Activated T-cell treated with anti-CD3 and anti-CD28 coated beads, Interleukin-2, amount 50 U/mL, for 72 hours (primary cell): ENCODE measurements at places on chromosomes 3 and 15. TPM values are rescaled to one million over a fixed set of nuclear protein-coding genes. Genes with fewer than 3 reads are reported as not detected.

- H3K36me3 ChIP-seq: no peaks in the 10 kb centered on the region
- no peak overlapping the region for H3K4me3 ChIP-seq
- no peak for DNase-seq
- H3K4me1 ChIP-seq: peaks cover 11% of the 10 kb centered on the region
- H3K27me3 ChIP-seq: no peaks in the 10 kb centered on the region
Measured at GRCh38 chr15:100096248-100096600, 245.6 kb downstream of the ADAMTS17 start.

- H3K4me1 ChIP-seq: no peaks in the 10 kb centered on the region
- H3K27ac ChIP-seq: no peak overlapping the region
- no peaks in the 10 kb centered on the region for H3K36me3 ChIP-seq
- H3K4me3 ChIP-seq: no peak overlapping the region
- DNase-seq: no peak
- no peaks in the 10 kb centered on the region for H3K27me3 ChIP-seq
Measured at GRCh38 chr3:73549051-73549600, 75.6 kb downstream of the PDZRN3 start.

DNA sequence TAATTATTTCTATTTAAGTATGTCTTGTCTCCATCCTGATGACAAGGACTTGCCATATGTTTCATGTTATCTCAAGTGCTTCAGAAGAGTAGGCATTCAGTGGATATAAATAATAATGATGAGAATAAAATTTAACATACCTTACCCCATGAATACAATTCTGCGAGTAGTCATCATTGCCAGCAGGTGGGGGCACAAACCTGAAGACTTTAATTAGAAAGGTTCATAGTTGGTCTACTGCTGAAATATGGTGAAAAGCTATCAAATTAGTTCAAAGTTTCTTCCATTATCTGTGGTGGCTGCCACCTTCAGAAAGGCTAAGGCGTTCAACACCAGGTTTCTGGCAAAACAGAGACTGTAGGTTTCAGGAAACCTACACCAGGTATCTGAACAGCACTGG, 100.9 kb downstream of the P3H2 start:
- DNase-seq: no peak
- H3K4me1 ChIP-seq: no peaks in the 10 kb centered on the region
- no peak overlapping the region for H3K4me3 ChIP-seq
- H3K36me3 ChIP-seq: no peaks in the 10 kb centered on the region
- H3K27me3 ChIP-seq: peaks cover 18% of the 10 kb centered on the region

- DNase-seq: no peak
- H3K36me3 ChIP-seq: peaks cover 2% of the 10 kb centered on the region
- H3K27ac ChIP-seq: no peak overlapping the region
- H3K4me3 ChIP-seq: no peak overlapping the region
Measured at GRCh38 chr15:85520650-85521049, 140.2 kb downstream of the AKAP13 start.

GRCh38 chr15:101063891-101064794, 145.0 kb downstream of the LRRK1 start:
- no peak overlapping the region for H3K27ac ChIP-seq
- H3K27me3 ChIP-seq: no peaks in the 10 kb centered on the region
- H3K4me1 ChIP-seq: no peaks in the 10 kb centered on the region
- H3K4me3 ChIP-seq: no peak overlapping the region
- no peak for DNase-seq
- H3K36me3 ChIP-seq: no peaks in the 10 kb centered on the region

- H3K36me3 ChIP-seq: no peaks in the 10 kb centered on the region
- no peaks in the 10 kb centered on the region for H3K27me3 ChIP-seq
- peaks cover 15% of the 10 kb centered on the region for H3K4me1 ChIP-seq
- no peak overlapping the region for H3K27ac ChIP-seq
- DNase-seq: peak; percentile 75
Measured at GRCh38 chr15:74053941-74054529, 28.3 kb downstream of the GOLGA6A start.

DNA sequence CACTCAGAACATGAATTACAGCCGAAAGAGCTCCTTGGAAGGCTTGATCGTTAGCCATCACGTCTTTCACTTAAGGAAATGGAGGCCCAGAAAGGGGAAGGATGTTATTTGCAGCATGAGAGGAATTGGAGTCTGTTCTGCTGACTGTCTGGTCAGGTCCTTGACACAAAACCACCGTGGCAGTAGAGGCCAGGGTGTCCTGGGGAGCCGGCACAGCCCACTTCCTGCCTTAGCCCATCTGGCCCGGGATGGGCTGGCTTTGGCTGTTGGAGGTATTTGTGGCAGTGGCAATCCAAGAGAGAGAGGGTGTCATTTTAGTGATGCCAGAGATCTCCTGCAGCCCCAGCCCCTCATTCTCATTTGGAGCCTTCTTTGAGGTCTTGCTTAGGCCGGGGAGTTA, 37.4 kb downstream of the ST6GAL1 start:
- H3K27me3 ChIP-seq: no peaks in the 10 kb centered on the region
- H3K4me3 ChIP-seq: no peak overlapping the region
- H3K27ac ChIP-seq: no peak overlapping the region
- no peak for DNase-seq

- H3K4me1 ChIP-seq: peaks cover 13% of the 10 kb centered on the region
- H3K4me3 ChIP-seq: peak overlapping the region; percentile 64
- peaks cover 9% of the 10 kb centered on the region for H3K36me3 ChIP-seq
- no peak overlapping the region for H3K27ac ChIP-seq
- H3K27me3 ChIP-seq: peaks cover 70% of the 10 kb centered on the region
Measured at GRCh38 chr3:181712226-181712552, 464 bp downstream of the SOX2 start.

DNA sequence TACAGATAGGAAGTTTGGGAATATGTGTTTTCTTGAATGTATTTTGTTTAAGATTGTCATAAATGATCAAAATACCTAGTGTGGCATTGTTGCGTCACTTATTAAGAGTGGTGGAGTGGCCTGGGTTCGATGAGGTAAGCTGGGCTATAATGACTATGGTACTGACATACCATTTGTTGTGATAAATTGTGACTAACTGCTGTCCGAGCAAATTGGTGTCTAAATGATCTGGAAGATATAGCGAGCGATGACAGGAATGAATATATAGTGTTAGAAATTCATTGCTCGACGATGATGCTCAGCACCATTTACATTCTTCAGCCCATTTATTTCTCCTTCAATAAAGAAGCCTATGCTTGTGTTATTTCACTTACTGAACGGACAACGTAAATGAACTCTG, 123.3 kb downstream of the MCTP2 start:
- H3K4me1 ChIP-seq: no peaks in the 10 kb centered on the region
- no peak overlapping the region for H3K27ac ChIP-seq
- no peaks in the 10 kb centered on the region for H3K27me3 ChIP-seq
- H3K4me3 ChIP-seq: no peak overlapping the region
- H3K36me3 ChIP-seq: peaks cover 8% of the 10 kb centered on the region
- DNase-seq: no peak

DNA sequence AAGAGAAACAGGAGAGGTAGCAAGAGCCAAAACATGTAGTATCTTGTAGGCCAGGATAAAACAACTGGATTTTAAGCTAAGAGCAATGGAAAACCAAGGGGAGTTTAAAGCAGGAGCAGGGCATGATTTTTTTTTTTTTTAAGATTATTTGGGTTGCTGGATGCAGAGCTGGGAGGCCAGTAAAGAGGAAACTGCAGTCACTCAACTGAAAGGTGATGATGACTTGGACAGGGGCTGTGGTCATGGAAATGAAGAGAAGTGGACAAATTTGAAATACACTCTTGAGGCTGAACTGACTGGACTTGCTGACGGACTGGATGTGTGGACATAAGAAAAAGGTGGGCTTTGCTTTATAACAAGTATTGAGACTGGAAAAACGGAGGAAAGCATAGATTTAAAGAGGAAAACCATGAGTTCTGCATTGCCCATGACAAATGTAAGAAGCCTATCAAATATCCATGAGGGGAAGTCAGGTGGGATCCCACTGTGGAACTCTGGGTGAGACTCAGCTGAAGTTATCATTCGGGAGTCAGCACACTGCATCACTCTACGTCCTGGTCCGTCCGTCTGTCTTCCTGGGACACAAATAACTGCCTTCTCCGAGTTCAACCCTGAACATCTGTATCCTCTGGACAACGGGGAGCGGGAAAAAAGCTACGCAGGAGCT, 688 bp downstream of the XPC start:
- H3K27me3 ChIP-seq: no peaks in the 10 kb centered on the region
- peak overlapping the region; percentile 89 for H3K4me3 ChIP-seq

GRCh38 chr15:98282656-98283332, 322.3 kb downstream of the ARRDC4 start:
- no peaks in the 10 kb centered on the region for H3K4me1 ChIP-seq
- no peak overlapping the region for H3K27ac ChIP-seq
- H3K4me3 ChIP-seq: no peak overlapping the region
- H3K36me3 ChIP-seq: no peaks in the 10 kb centered on the region
- DNase-seq: no peak
- peaks cover 16% of the 10 kb centered on the region for H3K27me3 ChIP-seq

DNA sequence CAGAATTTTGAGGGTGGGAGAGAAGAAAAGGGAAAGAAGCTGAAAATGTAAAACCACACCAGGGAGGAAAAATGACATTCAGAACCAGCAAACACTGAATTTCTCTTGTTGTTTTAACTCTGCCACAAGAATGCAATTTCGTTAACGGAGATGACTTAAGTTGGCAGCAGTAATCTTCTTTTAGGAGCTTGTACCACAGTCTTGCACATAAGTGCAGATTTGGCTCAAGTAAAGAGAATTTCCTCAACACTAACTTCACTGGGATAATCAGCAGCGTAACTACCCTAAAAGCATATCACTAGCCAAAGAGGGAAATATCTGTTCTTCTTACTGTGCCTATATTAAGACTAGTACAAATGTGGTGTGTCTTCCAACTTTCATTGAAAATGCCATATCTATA, 15.5 kb downstream of the GREM1 start:
- H3K4me1 ChIP-seq: peaks cover 16% of the 10 kb centered on the region
- H3K4me3 ChIP-seq: no peak overlapping the region
- H3K27ac ChIP-seq: no peak overlapping the region
- H3K27me3 ChIP-seq: peaks cover 67% of the 10 kb centered on the region
- H3K36me3 ChIP-seq: peaks cover 2% of the 10 kb centered on the region
- DNase-seq: no peak

DNA sequence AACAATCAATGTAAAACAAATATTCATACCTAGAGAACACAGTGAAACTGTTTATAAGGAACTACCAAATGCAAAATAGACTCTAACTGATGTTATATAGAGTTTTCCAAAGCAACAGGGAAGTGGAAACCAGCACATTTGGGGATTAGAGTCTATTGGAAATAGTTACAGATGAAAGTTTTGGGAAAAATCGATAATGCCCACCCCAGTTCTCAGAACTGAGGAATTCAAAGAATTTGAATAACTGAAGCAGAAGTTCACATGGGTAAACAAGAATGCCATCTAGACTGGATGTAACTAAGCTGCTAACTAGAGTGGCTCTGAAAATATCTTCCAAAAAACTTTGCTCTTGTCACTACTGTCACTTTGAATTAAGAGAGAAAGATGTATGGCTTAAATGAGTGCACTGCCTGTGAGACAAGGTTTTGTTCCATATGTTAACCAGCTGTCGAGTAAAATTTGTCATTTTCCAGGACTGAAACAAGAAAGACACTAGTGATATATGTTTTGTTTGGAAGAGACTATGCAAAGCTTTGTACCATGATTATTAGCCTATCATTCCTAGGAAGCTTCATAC, 9.2 kb upstream of the DENND4A start:
- H3K27me3 ChIP-seq: no peaks in the 10 kb centered on the region
- no peak for DNase-seq
- H3K4me3 ChIP-seq: no peak overlapping the region
- H3K36me3 ChIP-seq: no peaks in the 10 kb centered on the region
- no peak overlapping the region for H3K27ac ChIP-seq

- DNase-seq: peak; percentile 11
- no peak overlapping the region for H3K27ac ChIP-seq
- H3K36me3 ChIP-seq: peaks cover 5% of the 10 kb centered on the region
Measured at GRCh38 chr3:132432639-132433038, 15.3 kb downstream of the DNAJC13 start.

- H3K4me3 ChIP-seq: peak overlapping the region; percentile 79
- H3K27me3 ChIP-seq: no peaks in the 10 kb centered on the region
- peak; percentile 43 for DNase-seq
- peak overlapping the region; percentile 88 for H3K27ac ChIP-seq
- peaks cover 4% of the 10 kb centered on the region for H3K36me3 ChIP-seq
Measured at GRCh38 chr15:90095521-90095959, 6.7 kb downstream of the IDH2 start.

GRCh38 chr15:63277038-63277892, at the start of gene APH1B:
Gene APH1B (plus strand): TSS chr15:63277605. CDS start chr15:63277624, 19 bp downstream.
- peaks cover 13% of the 10 kb centered on the region for H3K36me3 ChIP-seq
- H3K4me3 ChIP-seq: peak within 1 kb of the TSS; percentile 93

- H3K4me1 ChIP-seq: peaks cover 7% of the 10 kb centered on the region
- H3K36me3 ChIP-seq: peaks cover 4% of the 10 kb centered on the region
- DNase-seq: no peak
- H3K27ac ChIP-seq: no peak overlapping the region
Measured at GRCh38 chr15:99361545-99362185, 110.4 kb downstream of the LRRC28 start.

DNA sequence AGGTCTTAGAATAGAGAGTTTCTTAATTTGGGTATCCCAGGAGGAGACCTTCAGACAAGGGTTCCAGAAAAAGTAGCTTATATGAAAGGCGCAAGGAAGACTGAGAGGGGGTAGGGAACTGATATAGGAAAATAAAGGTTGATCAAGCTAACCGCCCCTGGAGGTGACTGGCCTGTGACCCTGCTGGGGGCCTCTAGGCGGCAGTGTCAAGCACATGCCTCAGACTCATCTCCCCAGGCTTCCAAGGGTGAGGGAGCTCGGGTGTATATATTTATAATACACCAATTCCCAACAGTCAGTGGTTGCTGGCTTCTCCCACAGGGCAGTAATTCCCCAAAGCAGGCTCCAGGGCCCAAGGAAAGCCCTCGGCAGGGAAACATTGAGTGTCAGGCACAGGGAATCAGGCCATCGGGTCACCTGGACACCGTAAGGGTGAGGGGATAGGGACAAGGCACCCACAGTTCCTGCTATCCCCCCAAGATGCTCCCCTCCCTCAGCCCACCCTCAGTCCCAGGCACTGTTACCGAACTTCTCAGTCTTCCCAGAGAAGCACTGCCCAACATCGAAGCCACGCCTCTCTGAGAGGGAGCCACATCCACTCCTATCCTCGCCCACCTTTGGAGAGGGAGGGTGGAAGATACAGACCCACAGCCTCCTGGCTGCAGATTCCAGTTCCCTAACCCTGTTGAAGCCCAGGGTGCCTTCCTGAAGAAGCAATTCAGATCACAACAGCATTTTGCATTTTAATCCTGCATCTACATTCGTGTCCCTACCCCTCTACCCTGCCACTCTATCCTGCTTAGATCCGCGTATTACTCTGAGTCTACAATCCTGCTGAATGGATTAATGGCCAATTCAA, 19.5 kb upstream of the CAV3 start:
- no peak for DNase-seq
- H3K4me1 ChIP-seq: no peaks in the 10 kb centered on the region
- no peaks in the 10 kb centered on the region for H3K36me3 ChIP-seq
- H3K27me3 ChIP-seq: peaks cover 5% of the 10 kb centered on the region
- H3K4me3 ChIP-seq: no peak overlapping the region

Gene TMEM207
- total RNA-seq: not detected

Gene TMEM212
- not detected for total RNA-seq

Gene SLC24A5
- total RNA-seq: not detected

Gene NPRL2
- total RNA-seq: 46.4 TPM

Gene SAXO2
- total RNA-seq: 1.1 TPM

Gene RARRES1
- 0.41 TPM for total RNA-seq

Gene PGBD4
- 3.7 TPM for total RNA-seq

Gene XYLB
- total RNA-seq: 2.9 TPM

Gene SEMA3G
- 0.16 TPM for total RNA-seq

Gene SNTN
- total RNA-seq: not detected

Gene MELTF
- total RNA-seq: 4.9 TPM

Gene FGF12
- total RNA-seq: not detected

Gene TMEM108
- not detected for total RNA-seq

Gene PCCB
- 43.9 TPM for total RNA-seq

Gene MYEF2
- 44.2 TPM for total RNA-seq

Gene CLRN1
- not detected for total RNA-seq

Gene ROPN1
- not detected for total RNA-seq
